ENCODE measurements at places on chromosomes 2 and 18.

GRCh38 chr18:79252904-79253633 lies 142.7 kb upstream of the NFATC1 start:
- no peak for DNase-seq

DNA sequence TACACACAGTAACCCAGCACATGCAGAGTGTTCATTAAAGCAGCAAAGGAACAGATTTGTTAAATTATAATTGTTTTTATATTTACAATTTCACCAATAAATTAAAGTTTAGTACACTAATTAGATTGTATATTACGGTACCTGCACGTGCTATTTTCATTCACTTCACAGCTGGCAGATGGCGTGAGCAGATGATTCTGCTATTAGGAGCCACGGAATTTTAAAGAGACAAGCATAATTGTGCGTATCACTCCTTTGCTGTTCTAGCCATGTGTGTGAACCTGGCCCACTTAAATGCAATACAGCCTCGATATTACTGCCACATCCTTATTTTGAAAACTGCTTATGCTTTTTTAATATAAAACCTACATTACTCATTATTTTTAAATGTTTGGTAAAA lies 332.8 kb upstream of the SOX11 start:
- no peak for DNase-seq

GRCh38 chr2:46836295-46837111 lies 79.1 kb downstream of the MCFD2 start:
- DNase-seq, result no peak

DNA sequence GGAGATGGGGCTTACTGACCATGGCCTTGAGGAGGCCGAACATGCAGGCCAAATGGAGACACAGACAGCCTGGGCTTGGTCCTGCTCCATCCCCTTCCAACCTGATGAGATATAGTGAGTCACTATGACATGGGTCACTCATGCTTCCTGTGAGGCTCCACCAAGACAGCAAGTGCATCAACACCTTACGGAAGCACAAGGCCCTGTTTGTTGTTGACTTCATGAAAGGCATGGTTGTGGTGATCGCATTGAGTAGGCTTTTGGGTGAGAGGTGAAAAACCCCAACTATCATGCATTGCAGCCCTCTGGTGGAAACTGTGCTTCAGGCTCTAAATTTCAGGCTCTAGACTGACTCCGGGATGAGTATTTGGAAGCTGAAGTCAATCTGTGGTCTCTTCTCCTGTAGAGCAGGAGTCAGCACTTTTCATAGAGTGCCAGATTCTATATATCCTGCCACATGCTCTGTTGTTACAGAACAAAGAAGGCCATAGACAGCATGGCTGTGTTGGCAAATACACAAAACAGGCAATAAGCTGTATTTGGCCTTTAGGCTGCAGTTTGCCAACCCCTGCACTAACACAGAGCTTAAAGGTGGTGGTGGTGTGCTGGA lies 10.1 kb downstream of the IL37 start:
- DNase-seq, result no peak

DNA sequence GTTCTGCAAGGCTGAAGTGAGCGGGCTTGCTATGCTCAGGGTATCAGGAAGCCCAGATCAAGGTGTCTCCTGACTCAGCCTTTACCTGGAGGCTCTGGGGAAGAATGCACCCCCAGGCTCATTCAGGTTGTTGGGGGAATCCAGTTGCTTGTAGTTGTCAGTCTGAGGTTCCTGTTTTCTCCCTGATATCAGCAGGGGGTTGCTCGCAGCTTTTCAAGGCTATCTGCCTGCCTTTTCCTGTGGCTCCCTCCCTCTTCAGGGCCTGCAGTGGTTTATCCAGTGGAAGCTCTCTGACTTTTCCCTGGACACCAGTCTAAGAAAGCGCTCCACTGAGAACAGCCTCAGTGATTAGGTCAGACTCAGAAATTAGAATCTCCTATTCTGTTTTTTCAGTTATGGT lies 116.6 kb downstream of the PTPRM start:
- no peak for DNase-seq

- no peak for DNase-seq
Measured at GRCh38 chr2:1847846-1848598, 103.7 kb upstream of the PXDN start.

DNA sequence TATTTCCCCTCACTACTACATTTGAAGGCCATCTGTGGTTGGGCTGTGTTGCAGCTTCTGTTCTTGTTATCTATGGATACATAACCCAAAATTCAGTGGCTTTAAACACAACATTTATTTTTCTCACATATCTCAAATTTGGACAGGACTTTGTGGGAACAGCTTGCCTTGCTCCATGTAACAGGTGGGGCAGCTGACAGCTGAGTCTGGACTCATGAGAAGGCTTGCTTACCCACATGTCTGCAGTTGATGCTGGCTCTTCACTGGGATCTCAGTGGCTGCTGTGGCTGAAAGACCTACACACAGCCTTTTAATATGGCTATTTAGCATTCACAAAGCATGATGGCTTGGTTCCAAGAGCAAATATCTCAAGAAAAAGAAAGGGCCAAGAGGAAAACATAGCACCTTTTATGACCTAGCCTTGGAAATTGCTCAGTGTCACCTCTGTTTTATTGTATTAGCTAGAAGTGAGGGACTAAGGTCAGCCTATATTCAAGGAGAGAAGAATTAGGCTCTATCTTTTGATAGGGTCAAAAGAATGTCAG lies 296.8 kb upstream of the ZNF521 start:
- no peak for DNase-seq

DNA sequence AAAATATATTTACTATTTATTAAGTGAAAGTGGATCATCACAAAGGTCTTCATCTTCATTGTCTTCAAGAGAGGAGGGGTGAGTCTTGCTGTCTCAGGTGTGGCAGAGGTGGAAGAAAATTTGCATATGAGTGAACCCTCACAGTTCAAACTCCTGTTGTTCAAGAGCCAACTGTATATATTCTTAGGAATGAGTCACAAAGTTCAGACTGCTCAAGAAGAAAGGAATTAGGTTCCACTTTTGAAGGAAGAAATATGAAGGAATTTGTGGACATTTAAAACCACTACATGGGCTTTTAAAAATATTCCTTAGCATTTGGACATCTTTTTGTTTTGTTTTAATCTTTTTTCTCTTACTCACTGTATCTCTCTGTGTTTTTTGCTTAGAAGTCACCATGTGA lies 212.6 kb downstream of the INSIG2 start:
- DNase-seq, result no peak

DNA sequence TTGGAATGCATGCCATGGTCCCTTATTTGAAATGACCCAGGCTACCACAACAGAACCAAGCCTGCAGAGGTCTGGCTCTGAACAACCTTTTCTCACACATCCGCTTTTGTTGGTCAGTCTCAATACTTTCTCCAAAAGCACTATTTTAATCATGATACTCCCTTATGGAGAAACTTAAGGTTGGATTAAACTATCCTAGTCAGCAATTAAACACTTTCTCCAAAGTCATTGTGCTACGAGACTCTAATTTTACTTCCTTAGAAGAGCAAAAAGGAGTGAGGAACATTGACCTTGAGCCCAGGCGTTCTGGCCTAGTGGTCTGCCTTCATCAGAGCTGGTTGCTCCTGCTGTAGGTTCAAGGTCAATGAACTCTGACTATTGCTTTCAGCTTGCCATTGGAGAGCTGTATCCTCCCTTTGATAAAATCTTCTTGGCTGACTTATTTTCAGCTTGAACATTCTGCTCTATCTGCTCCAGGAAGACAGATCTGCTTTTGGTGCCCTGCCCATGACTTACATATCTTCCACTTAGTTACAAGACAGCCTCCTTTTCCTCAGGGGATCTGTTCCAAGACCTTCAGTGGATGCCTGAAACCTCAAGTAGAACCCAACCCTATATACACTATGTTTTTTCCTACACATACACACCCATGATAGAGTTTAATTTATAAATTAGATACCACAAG lies 91.2 kb downstream of the NCKAP5 start:
- no peak for DNase-seq

DNA sequence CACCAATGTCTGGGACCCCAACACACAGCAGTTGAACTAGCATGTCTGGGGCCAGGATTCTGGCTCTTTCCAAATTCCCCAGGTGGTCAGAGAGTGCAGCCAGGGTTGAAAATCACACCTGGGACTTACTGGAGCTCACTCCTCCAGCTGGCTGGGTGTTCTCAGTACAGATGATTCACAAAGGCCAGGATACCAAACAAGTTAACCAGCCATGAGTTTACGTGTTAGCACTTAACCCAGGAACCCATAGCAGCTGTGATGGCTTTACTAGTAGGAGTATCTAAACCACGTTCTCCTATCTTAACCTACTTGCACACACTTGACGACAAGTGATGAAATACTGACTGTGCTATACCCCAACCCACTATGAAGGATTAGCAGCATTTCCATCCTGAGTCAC lies 222.8 kb downstream of the FBXO15 start:
- DNase-seq, result no peak

DNA sequence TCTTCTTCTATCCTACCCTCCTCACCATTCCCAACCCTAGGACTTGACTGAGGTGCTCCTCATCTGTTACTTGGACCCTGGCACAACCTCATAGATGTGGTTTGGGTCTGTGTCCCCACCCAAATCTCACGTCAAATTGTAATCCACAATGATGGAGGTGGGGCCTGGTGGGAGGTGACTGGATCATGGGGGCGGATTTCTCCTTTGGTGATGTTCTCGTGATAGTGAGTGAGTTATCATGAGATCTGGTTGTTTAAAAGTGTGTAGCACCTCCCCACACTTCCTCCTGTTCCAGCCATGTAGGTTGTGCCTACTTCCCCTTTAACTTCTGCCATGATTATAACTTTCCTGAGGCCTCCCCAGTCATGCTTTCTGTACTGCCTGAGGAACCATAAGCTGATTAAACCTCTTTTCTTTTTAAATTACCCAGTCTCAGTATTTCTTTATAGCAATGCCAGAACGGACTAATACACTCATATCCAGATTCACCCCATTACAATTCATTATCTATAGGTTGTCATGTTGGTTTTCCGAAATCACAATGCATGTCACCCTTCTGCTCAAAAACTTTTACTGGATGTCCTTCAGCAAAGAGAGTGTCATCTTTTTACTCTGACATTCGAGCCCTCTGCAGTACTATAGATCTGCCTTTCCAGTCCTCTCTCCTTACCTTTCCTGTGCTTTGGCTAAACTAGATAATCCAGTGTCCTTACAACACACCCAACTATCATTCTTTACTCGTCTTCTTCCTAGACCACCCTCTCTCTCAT lies 45.7 kb downstream of the APOB start:
- DNase-seq, result no peak

GRCh38 chr2:115541814-115542213 lies 1099.4 kb downstream of the DPP10 start:
- no peak for DNase-seq

DNA sequence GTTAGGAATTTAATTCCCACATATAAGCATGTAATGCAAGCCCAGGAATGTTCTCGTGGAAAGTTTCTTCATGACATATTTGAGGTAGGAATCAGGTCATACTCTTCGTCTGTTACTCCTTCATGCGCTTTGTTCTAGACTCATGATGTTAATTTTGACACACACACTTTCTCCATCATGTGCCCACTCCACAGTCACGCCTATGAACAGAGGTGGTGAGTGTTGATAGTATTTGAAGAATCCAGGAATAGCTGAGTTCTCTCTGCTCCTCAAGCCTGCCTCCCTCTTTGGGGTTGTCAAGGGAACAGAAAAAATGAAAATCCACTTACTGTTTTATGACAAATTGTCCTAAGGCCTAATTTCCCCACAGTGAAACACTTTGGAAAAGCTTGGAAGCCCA lies 117.3 kb upstream of the SERPINE2 start:
- no peak for DNase-seq

DNA sequence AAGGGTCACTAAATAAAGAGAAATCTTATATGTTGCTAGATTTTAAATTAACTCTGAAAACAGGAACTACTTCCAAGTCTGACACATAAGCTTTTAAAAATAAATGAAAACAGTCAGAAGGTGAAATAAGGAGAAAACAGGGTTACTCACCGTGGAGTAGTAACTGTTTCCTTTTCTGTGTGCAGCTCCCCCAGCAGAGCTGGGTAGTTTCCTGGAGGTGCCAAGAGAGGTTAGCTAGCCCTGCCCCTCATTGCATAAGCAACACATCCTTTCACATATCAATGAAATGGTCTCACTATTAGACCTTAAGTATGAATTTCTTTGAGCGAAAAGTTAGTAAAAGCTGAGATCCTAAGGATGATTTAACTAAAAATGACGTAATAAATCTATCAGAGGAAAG lies 54.0 kb upstream of the GPR75 start:
- no peak for DNase-seq

DNA sequence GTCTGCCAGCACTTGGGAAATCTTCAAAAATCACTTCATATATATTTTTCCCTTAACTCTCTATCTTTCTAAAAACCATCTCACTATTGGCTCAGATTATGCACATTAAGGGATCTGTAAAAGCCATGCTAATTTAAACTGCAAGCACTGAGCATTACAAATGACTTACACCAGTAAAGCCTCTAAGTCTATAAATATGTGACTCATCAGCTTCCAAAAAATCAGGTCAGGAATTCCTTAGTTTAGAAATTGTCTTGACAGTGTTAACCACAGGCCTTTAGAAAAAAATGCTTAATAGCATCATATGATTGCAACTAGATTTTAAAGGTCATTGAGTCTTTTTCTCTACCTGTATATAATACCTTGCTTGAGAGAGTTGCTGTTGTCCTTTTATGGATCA lies 1113.6 kb upstream of the PIK3C3 start:
- no peak for DNase-seq

DNA sequence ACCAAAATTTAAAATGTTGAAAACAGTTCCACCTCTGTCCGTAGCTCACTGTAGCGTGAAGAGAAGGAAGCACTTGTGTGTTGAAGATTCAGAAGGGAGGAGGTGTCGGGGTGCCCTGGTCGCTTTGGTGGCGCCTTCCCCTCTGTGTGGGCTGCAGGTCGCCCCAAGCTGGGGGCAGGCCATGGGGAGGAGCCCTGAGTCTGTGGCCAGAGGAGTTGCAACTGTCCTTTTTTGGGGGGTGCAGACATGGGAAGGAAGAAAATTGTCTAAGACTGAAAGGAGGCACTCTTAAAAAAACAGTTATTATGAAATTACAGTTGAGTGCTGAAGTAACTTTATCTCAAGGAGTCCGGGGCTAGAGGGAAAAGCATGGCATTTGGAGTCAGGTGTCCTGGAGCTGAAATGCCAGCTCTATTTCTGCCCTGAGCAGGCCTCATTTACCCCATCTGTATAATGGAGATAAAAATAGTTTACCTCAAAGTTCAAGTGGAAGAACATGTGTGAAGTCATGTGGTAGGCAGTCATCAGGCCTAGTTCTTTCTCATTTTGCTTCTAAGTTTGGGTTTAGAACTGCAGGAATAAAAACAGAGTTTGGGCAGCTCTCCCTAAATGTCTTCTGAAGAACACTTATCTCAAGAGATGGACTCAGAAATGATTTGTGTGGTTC lies 82.1 kb downstream of the RNF144A start:
- no peak for DNase-seq

GRCh38 chr2:241108271-241109209 lies 6.5 kb upstream of the MTERF4 start:
- DNase-seq, result no peak
